ENCODE measurements at places on chromosomes 12 and 14. TPM values are rescaled to one million over a fixed set of nuclear protein-coding genes. Genes with fewer than 3 reads are reported as not detected.

RFX4 gene
- not detected for total RNA-seq

SERPINA12 gene
- total RNA-seq = not detected

PPP4R4 gene
- total RNA-seq = 5.9 TPM

YARS2 gene
- total RNA-seq = 18.5 TPM

STAT6 gene
- total RNA-seq = 269 TPM

PFDN5 gene
- total RNA-seq = 474 TPM

HELB gene
- total RNA-seq = 6.4 TPM

KRT85 gene
- total RNA-seq = not detected

GRCh38 chr12:92432724-92433441, 269.9 kb upstream of the PLEKHG7 start:
- DNase-seq = no peak

DNA sequence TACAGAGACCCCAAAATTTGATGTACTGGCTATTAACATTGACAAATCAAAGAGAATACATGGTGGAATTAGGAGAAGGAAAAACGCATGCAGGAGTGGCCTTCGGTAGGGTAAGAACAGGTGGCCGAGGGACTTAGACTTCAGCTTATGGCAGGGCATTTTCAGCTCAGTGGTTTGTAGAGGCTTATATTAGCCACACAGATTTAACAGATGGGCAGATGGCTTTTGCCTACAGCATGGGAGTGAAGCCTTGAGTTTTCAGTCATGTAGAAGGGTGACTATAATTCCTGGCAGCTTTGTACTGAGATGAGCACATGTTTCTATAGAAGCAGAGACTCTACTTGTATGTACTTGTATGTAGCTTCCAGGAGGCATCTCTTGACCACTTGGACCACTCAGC, 40.9 kb upstream of the PLEKHA5 start:
- no peak for DNase-seq

GRCh38 chr14:94699831-94700230, 70.1 kb downstream of the GSC start:
- DNase-seq = no peak

DNA sequence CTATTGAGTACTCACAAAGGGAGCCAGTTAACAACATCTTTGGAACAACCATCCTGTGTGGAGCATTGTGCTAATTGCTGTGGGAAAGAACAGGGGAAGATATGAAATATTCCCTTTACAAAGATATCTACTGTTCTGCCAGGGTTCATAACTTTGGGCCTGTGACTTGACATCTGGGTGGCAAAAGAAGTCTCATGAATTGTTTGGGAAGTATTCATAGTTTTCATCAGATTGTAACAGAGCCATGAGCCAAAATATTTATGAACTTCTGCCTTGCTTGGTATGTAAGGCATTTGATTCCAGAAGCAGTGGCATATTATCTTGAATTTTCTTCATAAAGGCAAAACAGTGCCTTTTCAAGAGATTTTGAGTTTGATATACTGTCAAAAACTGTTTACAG, 816.2 kb downstream of the DIO2 start:
- no peak for DNase-seq

DNA sequence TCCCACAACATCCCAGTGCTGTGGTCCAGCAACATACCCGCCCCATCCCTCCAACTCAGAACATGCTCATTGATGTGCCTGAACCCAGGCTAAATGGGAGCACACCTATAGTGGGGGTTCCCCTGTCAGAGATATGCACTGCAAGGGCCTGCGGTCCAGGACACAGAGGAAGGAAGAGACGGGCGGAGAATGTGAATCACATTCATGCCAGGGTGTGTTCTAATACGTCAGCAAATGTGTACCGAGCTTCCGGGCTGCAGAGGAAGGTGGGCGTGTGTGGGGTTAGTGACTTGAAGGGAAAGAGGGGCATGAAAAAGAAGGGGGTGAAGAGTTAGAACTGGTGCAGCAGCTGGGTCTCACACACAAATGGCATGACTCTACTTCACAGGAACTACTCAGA, 83.7 kb downstream of the DPF3 start:
- DNase-seq = no peak

Data from lower lobe of right lung (tissue), 2 donors.